ENCODE measurements at places on chromosomes 5 and 9.

DNA sequence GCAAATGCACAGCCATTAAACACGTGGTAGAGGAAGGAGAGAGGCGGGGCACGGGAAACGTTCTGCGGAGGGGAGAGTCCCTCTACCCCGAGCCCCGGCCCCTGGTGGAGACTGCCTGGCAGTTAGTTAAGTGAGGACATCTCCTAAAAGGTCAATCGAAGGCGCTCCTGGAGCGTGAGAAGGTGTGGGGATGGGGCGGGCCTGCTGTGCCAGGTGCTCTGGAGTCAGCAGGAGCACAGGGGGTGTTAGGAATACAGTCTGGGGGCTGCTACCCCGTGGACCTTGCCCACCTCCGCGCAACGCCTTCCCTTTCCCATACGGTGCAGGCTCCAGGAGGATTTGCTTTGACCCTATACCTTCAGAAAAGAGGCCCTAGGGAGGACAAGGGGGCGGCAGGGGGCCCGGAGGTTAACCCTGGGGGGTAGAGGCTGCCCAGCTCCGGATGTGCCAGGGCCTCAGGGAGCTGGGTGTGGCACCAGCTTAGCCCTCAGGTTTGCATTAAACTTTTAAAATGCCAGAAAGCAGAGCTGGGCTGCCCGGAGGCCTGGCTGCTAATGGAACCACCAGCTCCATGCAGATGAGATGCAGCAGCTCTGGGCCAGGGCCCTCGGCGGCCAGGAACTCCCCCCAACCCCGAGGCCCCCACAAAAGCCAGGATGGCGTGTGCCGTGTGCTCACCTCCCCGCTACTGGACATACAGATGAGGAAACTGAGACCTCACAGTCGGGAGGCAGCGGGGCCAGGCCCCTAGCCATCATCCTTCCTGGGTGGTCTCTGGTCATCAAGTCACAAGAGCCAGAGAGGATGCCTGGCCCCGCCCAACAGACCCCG lies 39.2 kb downstream of the NACC2 start:
- DNase-seq, result no peak

GRCh38 chr5:38426490-38426889 lies 130.0 kb downstream of the LIFR start:
- DNase-seq, result no peak

GRCh38 chr9:94991961-94992907 lies 265.7 kb downstream of the AOPEP start:
- no peak for DNase-seq

- peak; percentile 89 for DNase-seq
Measured at GRCh38 chr5:66958201-66958979, 238.2 kb downstream of the CD180 start.

GRCh38 chr5:98464737-98465330 lies 308.6 kb upstream of the RGMB start:
- DNase-seq, result no peak

DNA sequence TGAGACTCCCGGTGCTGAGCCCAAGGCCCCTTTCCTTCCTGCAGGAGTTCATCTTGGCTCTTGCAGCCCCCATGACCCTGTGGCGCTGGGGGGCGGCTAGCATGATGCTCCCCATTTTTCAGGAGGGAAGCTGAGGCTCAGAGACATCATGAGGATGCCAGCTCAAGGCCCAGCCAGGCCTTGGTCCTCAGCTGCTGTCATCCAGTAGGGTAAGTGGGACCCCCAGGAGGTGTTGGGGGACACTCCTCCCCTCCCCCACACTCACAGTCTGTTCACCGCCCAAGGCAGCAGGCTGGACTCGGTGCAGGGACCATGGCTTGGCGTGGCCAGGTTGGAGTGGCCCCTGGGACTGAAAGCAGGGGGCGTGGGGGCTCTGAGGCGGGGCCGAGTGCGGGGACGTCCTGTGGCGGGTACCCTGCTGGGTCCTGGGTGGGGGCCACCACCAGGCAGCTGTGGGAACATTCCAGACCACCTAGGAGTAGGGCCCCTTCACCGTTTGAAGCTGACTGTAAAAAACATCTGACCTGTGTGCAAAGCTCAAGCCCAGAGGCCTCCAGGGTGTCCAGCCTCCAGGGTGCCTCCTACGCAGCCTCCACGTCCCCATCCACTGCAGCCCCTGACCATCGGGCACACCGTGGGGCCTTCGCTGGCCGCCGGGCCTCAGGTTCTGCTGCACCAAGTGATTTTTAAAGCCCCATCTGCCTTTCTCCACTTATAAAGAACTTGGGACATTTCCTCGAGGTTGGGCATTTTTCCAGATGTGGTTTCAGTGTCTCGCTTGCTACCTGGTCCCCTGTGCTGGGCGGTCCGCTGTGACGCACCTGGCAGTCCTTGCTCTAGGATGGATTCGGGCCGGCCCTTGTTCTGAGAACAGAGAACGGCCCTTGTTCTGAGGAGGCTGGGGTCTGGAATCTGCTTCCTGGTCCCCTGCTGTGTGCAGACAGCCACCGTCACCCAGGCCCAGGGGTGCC lies 3.4 kb upstream of the NOTCH1 start:
- no peak for DNase-seq

- no peak for DNase-seq
Measured at GRCh38 chr9:128946571-128947276, 679 bp downstream of the DOLK start.

DNA sequence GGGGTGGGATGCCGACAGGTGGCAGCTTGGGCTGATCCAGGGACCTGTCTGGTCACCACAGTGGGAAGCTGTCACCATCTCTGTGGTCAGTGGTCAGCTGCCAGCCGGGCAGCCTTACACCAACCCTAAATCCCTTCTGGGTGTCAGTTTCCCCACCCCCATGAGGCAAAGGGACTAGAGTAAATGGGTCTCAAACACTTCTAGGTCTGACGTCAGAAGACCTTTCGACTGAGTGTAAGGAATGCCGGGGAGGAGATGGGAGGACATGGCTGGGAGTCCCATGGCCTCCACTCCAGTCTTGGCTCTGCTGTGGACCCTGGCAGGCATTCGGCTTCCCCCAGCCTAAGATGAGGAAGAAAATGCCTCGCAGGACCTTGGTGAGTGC lies 40.3 kb upstream of the SLC25A51 start:
- no peak for DNase-seq

DNA sequence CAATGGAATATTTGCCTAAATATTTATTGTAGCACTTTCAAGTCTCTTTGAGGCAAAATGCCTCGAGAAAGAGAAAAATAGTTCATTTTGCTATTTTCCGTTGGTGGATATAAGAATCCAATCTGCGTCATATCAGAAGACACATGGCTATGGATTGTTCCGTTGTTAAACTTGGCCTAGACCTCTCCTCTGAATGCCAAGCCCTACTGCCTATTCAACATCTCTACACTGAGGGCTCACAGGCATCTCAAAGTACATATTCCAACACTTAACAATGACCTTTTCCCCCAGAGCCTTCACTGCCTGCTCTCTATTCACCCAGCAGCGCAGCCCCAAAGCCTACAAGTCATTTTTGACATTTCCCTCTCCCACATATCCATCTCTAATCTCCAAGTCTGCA lies 350.1 kb downstream of the GLIS3 start:
- peak; percentile 85 for DNase-seq

GRCh38 chr9:89724659-89725058 lies 119.8 kb downstream of the GADD45G start:
- DNase-seq, result no peak

GRCh38 chr5:45694255-45694814 lies 1.8 kb downstream of the HCN1 start:
- no peak for DNase-seq

DNA sequence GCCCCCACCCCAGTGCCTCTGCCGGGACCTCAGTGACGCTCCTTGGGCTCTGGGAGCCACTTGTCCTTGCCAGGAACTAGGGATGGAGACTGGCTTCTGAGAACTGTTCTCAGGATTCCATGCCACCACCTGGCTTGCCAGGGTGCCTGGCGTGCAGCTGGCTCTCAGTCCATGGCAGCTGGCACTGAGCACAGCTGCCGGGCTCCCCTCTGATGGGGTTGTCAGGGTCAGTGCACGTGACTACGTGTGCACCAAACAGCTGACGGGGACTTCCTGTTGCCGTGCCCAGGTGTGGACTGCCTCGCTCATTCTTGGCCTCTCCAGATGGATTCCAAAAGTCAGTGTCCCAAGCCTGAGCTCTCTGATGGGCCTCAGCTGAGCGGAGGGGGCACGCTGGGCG lies 9.4 kb downstream of the KCNT1 start:
- DNase-seq, result no peak

DNA sequence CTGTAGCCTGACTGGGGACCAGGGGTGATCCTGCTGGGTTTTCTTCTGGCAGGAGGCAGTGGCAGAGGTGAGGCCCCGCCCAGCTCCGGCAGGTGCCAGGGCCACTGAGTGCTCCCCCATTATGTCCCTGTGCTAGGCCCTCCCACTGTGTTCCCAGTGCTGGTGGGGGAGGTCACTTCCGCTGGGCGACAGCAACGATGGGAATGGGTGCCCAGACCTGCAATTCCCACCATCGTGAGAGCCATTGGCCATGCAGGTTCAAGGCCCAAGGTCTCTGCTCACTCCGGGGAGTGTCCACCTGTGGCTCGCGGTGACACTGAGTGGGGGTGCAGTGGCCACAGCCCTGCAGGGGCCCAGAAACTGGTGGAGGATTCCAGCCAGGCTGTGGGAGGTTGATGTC lies 98.6 kb downstream of the RXRA start:
- DNase-seq, result no peak

- no peak for DNase-seq
Measured at GRCh38 chr5:159033351-159033657, 66.4 kb downstream of the EBF1 start.

GRCh38 chr9:113530022-113530635 lies 66.6 kb downstream of the RGS3 start:
- no peak for DNase-seq

DNA sequence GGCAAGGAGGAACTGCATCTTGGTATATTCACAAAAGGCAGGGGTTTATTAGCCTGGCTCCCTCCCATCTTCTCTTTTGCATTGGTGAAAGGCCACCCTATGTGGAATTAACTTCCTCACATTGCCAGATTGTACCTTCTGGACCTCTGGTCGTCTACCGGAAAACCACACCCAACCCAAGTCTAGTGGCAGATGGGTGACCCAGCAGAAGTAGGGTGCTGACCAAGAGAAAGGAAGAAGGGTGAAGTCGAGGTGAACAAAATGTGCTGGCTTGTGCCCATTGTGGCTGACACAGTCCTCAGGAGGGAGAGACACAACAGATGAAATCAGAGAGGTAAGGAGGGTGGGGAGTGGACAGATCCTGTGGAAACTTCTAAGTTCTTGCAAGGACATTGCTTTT lies 39.8 kb upstream of the DAP start:
- no peak for DNase-seq

DNA sequence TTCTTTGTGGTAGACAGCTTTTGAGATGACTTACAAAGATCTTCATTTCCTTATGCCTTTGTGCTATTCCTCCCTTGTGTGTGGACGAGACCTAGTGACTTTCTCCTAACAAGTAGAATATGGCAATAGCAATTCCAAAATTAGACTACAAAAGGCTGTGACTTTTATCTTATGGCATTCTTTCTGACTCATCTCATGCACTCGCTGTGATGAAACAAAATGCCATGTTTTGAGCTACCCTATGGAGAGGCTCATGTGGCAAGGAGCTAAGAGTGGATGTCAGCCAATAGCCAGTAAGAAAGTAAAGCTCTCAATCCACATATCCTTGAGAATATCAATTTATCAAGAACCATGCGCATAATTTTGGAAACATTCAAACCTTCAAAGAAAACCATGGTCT lies 380.5 kb upstream of the SMC2 start:
- DNase-seq, result no peak
